ENCODE measurements at places on chromosomes 6 and 20.

- no peak for DNase-seq
Measured at GRCh38 chr20:59247731-59248684, 52.4 kb upstream of the EDN3 start.

GRCh38 chr6:148218542-148219258 is 123.9 kb upstream of the SASH1 start:
- DNase-seq, result no peak

DNA sequence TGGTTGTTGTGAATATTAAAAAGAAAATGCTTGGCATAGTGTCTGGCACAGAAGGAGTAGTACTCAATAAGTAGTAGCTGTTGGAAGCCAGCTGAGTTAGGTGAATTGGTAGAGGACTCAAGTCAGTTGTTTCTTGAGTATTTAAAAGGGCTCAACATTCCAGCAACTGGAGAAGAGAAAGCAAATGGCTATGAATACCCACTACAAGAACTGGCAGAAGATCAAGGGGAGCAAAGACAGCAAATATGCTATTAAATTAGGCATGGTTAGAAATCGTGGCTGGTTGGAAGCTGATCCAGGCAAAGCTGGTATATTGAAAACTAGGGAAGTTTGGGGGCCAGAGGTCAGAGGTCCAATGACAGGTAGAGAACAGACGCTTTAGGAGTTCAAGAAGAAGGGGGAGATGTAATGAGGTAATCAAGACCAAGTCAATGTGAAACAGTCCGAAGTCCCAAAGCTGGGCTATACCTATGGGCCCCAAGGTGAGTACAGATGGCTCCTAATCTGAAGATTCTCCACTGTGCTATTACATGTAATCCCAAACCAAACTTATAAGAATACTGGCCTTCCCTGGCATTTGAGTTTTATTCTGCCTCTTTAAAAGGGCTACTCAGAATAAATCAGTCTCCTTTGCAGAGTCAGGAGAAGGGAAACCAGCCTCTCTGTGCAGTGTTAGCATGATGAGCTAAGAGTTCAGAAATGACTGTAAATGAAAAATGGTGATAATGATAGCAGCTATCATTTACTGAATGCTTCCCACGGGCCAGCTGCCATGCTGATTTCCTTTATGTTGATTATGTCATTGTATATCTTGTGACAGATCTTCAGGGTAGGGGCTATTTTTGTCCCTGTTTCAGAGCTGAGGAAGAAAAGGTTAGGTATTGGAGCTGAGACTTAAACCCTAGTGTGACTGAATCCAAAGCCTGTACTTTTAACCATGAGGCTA is 122.3 kb downstream of the ANKS1A start:
- DNase-seq, result no peak

DNA sequence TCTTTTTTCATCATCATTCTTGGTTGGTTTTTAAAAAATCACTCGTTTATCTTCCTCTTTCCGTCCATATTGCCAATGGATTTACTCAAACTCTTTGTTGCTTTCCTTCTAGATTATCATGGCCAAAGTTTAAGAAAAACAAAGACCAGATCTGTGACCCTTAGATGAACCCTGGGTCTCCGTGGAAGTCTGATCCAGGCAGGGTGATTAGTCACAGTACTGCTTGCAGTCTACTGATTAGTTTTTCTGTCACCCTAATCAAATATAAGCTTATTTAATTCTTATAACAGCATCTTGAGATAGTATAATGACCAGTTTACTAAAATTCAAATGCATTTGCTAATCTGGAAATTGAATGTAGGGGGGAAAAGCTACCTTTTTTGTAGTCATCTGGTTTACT is 6.0 kb upstream of the SMIM28 start:
- no peak for DNase-seq

GRCh38 chr20:38581013-38581412 is at the start of gene ADIG:
Gene ADIG, plus strand, starts transcription at chr20:38581197. Its CDS starts 54 bp downstream, at chr20:38581251.
- no peak for DNase-seq

- no peak for DNase-seq
Measured at GRCh38 chr6:112470376-112470775, 123.2 kb downstream of the RFPL4B start.

- no peak for DNase-seq
Measured at GRCh38 chr20:16007164-16007563, 566.1 kb downstream of the KIF16B start.

DNA sequence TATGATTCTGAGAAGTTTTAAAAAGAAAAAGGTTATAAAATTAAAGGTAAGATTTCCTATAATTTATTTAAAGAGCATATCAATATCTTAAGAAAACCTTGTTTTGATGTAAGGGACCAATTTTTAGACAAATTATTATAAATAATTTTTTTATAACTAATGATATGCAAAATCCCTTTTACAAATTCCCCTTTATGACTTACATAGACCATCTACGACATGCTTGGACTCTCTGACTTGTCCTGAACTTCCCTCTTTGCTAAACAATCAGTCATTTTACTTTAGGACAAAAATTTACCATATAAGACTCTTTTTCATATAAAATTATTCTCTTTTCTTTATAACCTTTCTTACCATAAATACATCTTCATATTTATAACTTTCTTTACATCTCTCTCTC is 15.3 kb upstream of the ANGPT4 start:
- DNase-seq, result no peak

GRCh38 chr6:79305020-79305419 is 70.5 kb upstream of the HMGN3 start:
- no peak for DNase-seq

GRCh38 chr6:125302840-125303511 is 1.2 kb upstream of the HDDC2 start:
- peak; percentile 41 for DNase-seq

DNA sequence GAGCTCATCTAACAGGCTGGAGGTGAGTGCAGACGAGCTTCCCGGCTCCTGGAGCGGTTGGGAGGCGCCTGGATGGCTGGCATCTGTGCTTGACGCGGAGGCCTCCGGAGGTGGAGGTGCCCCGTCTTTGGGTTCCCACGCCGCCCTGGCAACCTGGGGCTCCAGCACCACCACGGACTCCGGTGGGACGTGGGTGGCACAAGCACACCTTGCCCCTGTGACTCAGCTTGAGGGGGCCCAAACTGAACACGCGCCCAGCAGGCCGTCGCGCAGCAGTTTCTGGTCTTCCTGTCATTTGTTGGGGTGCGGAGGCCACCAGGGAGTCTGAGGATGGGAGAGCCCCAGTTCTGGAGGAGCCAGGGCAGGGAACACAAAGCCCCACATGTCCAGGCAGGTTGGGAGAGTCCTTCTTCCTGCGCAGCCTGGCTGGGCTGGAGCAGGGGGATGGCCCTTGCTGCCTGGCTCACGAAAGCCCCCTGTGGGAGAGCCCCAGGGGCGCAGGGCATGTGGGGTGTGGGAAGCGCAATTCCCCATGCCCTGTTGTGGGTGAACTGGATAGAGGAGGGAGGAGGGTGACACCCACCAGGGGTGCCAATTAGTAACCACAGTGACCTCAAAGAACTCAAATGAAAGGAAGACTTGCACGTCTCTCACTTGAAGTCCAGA is 1378.6 kb upstream of the DEFB115 start:
- no peak for DNase-seq

- DNase-seq, result no peak
Measured at GRCh38 chr6:54768494-54768893, 78.1 kb upstream of the FAM83B start.

DNA sequence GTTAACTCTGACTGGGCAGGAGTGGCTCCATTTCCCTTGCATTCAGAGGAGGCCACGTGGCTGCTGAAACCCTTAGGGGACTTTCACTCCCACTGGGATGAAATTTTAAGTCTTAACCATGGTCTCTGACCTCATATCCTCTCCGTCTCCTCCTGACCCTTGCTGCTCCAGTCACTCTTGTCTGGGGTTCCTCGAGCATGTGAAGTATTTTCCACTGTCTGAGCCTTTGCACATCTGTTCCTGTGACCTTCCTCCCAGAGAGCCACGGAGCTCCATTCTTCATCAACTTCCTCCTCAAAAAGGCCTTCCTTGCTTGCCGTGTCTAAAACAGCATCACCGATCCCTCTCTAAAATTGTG is 153.0 kb upstream of the UST start:
- DNase-seq, result no peak

- no peak for DNase-seq
Measured at GRCh38 chr6:89501222-89501621, 68.3 kb downstream of the ANKRD6 start.

DNA sequence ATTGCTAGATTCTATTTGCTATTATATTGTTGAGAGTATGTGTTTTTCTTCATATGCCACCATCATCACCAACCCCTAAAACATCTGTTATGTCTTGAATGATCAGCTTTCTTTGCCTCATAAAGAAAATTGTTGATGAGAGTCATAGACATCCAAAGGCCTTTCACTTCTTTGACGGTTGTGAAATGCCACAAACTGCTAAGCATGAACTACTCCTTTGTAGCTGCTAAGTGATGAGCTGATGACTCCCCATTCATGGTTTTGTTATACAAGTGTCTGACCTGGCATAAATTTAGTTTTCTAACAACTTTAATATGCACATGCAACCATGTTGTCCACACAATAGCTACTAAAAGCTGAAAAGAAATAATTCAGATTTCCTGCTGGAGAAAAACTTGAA is 684 bp upstream of the MED23 start:
- no peak for DNase-seq

DNA sequence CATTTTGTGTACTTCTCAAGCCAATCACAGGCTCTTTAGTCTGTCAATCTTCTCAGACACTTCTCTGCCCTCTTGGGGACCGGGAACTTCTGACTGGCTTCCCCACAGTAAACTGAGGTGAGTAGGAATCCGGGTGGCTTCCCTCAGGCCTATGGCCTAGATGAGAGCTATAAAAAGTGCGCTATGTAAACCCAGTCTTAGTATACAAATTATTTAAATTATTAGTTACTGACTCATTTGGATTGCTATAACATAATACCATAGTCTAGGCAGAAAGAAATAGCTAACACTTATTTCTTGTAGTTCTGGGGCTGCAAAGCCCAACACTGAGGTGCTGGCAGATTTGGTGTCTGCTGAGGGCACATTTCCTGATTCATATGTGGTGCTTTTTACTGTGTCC is 109.2 kb upstream of the MCHR2 start:
- no peak for DNase-seq

- DNase-seq, result no peak
Measured at GRCh38 chr6:82371799-82372546, 8.4 kb downstream of the TPBG start.

GRCh38 chr6:15509335-15509933 is 153.4 kb downstream of the DTNBP1 start:
- no peak for DNase-seq

DNA sequence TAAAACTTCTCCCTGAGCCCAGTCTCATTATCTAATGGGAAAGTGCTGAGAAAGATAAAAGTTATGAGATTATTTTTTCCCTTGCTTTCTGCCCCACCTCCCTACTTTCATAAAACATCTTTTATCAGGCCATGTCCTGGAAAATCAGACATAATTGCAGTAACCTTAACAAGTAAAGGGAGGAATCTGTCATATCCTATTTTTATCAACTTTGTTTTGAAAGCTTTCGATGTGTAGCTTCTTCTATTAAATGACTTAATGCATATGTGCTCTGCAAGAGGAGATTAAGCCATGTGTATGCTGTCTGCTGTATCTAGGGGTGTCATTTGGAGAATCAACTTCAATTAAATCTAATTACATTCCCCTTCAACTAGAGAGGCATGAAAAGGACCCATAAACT is 408.9 kb downstream of the CBLN4 start:
- no peak for DNase-seq

- no peak for DNase-seq
Measured at GRCh38 chr20:24118441-24119175, 130.0 kb upstream of the GGTLC1 start.

GRCh38 chr6:138198430-138199091 is 19.7 kb downstream of the PBOV1 start:
- no peak for DNase-seq

GRCh38 chr6:37648465-37649330 is 49.0 kb downstream of the MDGA1 start:
- DNase-seq, result peak; percentile 31

All from CD4-positive, CD25-positive, alpha-beta regulatory T cell (primary cell).